Activated T-helper 1 cell treated with anti-CD3 and anti-CD28 coated beads, Interleukin-2, amount 50 U/mL, for 16 hours (primary cell): ENCODE measurements at places on chromosomes 7 and 10.

- no peak for DNase-seq
Observed at GRCh38 chr10:96714031-96714590, 6.2 kb downstream of the PIK3AP1 start.

DNA sequence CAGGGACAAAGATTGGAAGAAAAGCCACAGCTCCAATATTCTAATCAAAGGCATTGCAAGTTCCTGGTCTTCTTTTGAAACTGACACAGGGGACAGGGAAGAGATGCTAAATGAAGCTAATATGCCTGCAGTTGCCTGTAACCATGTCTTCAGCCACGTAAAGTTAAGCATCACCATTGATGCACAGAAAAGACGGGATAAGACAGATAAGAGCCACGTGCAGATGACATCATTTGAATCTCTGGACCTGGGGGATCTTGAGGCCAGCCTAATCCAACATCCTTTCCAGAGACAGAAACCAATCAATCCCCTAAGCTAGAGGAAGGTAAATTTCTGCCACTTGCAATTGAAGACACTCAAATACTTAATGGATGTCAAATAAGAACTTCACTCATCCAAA lies 93.4 kb downstream of the PIP4K2A start:
- no peak for DNase-seq

DNA sequence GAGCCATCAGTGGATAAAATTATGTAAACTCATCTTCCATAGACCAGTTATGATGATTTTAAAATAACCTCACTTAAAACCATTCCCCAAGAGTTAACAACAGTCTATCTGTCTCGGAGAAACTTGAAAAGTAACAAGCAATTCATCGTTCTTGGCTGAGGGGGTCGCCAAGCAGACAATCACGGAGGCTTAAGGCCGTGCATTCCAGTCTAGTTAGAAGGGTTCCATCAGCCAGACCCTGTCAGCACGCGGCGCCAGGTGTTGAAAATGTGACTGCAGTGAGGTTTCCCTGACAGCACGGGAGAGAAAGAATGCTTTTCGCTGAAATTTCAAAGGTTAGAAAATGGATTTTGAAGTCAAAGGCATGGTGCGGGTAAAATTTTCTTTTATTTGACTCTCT lies 1025.0 kb upstream of the CELF2 start:
- DNase-seq, result no peak

DNA sequence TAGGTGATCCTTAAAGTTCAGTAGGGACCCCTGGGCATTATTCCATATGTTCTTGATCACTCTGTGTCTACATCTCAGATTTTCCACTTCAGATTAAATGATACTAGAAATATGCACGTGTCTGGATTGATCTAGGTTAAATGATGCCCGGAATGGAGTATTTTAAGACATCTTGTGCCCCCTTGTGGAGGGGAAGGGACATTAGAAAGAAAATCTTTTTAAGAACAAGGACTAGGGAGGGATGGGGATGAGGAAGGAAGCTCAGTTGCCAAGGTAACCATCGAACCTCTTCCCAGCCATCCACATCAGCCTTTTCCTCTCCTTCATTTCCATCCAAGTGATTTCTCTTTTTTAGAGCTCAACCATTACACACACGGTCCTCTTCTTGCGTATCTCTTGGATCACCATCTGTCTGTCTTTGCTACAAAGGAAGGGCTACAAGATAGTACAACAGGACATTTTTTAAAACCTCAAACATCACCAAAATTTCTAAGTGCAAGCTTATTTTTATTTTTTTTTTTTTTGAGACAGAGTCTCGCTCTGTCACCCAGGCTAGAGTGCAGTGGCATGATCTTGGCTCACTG lies 40.5 kb downstream of the PRSS2 start:
- no peak for DNase-seq

- no peak for DNase-seq
Observed at GRCh38 chr7:78399033-78399769, 600.6 kb downstream of the PHTF2 start.

DNA sequence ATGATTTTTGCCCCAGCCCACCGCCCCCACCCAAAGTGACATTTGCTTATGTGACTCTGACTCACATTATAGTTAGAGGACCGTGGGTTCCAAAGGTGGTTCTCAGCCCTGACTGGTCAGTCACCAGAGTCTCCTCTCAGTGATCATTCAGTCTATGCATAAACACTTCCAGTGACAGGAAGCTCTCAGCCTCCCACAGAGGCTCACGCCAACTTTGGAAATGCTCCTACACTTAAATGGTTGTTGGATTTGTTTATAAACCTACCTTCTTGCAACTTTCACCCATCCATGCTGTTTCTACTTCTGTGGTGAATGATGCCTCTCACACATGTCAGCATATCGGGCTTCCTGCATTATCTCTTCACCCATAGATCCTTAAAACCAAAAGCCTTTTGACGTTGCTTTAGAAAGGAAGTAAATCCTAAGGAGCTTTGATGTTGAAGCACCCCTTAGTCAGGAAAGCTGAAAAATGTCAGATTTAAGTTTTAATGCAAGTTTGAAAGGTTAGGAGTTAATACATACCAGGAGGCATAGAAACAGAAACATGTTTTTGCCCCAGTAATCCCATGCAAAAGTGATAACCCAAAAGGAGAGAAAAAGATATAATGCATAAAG lies 46.5 kb upstream of the FGL2 start:
- no peak for DNase-seq

GRCh38 chr7:94395141-94396036 lies 694 bp downstream of the COL1A2 start:
- no peak for DNase-seq

GRCh38 chr7:5598261-5598761 lies 174.7 kb upstream of the TNRC18 start:
- no peak for DNase-seq

DNA sequence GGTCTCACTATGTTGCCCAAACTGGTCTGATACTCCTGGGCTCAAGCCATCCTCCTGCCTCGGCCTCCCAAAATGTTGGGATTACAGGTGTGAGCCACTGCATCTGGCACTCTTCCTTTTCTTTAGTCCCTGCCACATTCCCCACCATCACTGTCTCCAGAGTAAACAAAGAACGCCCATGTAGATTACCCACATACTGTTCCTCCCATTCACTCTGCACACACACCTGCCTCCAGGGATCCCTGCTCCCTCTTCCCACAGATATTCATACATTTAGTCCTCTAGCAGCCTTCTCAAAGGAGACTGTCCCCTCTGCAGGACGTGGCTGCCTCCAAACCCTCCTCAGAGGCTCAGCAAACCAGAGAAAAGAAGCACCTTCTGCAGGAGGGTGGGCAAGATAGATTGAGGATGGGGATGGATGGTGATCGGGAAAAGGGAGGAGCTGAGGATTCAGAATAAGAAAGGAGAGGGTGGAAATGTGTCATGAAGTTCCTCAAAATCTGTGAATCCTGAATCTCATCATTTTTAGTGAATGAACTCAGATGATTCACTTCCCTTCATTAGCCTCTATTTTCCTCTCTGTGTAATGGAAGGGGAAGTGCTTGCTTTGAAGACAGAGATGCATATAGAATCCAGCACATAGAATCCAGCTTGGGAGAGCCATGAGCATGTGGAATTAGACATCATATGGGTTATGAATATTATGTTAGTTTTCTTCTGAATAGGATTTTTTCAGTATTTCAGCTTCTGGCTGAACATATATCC lies 5.5 kb upstream of the PLAU start:
- no peak for DNase-seq

DNA sequence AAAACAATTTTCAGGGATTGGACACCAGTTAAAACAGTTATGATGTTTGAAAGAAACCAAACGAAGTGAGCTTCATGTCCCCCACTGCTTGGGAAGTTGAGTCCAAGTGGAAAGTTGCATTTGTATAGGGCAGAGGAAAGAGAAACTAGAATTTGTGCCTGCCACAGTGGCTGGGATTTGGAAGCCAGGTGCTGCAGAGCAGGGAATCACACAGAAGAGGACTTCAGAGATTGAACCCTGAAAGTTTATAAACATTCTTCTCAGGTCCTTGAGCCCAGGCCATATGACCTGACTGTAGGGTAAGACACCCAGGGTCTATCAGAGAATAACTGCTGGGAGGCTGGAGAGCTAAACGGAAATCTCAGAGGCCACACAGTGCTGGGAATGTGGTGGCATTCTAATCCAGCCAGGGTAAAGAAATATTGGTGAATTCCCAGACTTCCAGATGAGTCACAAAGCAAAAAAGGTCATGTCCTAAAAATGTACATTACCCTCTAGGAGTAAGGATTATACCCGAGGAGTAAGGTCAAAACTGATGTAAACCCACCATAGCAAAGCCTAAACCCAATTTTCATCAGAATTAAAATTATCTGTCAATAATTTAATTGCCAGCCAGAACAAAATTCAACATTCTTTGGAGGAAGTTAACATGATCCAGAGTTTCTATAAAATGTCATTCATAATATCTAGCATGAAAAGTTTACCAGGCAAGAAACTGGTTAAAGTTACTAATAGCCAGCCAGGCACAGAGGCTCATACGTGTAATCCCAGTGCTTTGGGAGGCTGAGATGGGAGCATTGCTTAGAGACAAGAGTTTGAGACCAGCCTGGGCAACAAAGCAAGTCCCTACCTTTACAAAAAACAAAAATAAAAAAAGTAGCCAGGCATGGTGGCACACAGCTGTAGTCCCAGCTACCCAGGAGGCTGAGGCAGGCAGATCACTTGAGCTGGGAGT lies 31.2 kb downstream of the TOMM7 start:
- DNase-seq, result no peak

GRCh38 chr10:11824825-11825224 lies 1.7 kb downstream of the PROSER2 start:
- DNase-seq, result no peak

DNA sequence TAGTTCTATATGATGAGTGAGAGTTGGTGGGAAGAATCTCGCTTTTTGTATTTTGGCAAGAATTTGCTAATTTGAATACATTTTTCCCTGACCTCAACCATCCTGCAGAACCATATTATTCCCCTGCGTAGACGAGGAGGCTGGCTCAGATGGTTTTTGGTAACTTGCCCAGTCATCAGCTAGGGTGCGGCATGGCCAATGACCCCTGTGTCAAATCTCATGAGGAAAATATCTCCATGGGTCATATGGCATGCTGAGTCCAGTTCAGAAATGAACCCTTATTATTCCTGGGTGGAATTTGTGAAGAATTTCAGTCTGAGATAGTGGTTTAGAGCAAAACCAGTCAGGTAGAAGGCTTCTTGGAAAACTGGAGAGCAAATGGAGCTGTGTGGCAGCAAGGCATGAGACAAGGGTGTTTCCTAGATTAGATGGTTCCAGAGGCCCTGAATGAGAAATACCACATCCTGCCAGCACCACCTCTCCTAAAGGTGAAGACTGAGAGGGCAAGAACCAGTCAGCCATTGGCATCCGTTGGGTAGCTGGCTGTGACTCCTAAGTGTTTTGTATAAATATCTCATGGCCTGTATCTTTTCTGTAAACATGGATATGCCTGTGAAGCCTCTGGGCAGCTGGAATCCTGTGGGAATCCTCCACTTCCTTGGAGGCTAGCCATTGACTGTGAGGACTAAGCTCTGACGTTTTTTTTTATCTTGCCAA lies 5.8 kb upstream of the UPP1 start:
- DNase-seq, result no peak

DNA sequence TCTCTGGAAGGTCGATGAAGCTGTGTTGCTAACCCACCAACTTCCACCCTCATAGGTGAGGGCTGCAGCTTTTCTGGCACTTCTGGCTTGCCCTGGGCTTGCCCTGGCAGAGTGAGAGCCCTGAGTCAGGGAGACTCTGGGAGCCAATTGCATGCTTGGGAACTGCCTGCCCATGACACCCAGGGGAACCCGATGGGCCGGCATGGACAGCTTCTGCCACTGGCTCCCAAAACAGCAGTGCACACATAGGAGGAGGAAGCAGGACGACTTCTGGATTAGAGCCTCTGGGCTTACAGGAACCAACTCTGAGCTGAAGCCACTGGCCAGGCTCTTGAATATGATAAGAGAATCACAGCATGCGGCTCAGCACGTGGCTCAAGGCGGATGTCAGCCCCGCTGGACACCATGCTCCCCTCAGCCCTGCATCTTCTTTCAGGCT lies 135.2 kb upstream of the UNC5B start:
- DNase-seq, result no peak

DNA sequence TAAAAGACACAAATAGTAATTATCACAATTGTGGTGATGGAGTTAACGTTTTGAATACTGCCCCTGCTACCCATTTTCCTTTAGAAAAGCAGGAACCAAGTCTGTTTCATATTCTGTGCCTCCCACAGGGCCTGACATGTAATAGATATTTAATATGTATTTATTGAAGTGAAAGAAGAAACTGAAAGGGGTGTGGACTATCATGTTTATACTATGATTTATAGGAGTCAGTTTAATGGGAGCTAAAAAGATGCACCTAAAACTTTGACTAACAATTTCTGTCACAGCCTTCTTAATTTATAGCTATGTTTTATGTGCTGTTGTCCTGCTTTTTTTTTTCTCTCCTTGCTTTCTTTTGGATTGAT lies 24.1 kb upstream of the BHLHA15 start:
- DNase-seq, result no peak

DNA sequence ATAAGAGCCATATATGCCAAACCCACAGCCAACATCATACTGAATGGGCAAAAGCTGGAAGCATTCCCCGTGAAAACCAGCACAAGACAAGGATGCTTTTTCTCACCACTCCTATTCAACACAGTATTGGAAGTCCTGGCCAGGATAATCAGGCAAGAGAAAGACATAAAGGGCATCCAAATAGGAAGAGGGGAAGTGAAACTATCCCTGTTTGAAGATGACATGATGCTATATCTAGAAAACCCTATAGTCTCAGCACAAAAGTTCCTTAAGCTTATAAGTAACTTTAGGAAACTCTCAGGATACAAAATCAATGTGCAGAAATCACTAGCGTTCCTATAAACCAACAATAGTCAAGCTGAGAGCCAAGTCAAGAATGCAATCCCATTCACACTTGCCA lies 23.8 kb upstream of the STARD3NL start:
- DNase-seq, result no peak

GRCh38 chr7:153858355-153858754 lies 193.8 kb upstream of the DPP6 start:
- DNase-seq, result no peak

DNA sequence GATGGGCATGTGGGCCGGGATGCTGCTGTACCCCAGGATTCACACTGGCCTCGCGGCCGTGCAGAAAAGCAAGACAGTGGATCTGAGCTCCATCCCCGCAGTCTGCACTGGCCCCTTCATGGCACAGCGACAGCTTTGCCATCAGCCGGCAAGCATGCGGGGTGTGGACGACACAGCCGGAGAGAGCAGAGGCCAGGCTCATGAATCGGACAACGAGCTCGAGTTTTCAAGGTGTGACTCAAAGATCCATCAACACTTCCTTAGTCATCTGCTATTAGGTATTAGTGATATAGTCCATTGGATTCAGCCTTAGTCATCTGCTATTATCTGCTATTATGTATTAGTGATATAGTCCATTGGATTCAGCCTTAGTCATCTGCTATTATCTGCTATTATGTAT lies 254.7 kb downstream of the KLF6 start:
- DNase-seq, result no peak
